ENCODE measurements at places on chromosomes 7 and 10.

- no peak overlapping the region for H3K4me3 ChIP-seq
- H3K27ac ChIP-seq = no peak overlapping the region
- no peaks in the 10 kb centered on the region for H3K27me3 ChIP-seq
- DNase-seq = no peak
- H3K4me1 ChIP-seq = no peaks in the 10 kb centered on the region
Observed at GRCh38 chr7:83021032-83021431, 141.7 kb downstream of the PCLO start.

- no peaks in the 10 kb centered on the region for H3K27me3 ChIP-seq
- DNase-seq = peak; percentile 27
Observed at GRCh38 chr7:83934118-83934734, 260.4 kb downstream of the SEMA3A start.

DNA sequence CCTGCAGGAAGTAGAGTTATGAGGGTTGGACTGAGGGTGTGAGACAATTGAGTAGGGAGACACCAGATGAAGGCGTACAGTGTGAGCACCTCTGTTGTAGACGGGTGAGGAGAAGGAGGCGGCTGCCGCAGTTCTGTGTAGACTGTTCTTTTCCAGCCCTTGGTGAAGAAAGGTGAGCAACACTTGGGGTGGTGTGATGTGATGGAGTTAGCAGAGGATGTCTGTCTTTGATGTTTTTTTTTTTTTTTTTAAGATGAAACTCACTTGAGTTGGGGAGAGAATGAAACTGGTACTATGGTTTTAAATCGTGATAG lies 42.8 kb upstream of the RNF216 start:
- H3K27ac ChIP-seq = no peak overlapping the region
- H3K4me1 ChIP-seq = peaks cover 5% of the 10 kb centered on the region
- DNase-seq = no peak
- H3K36me3 ChIP-seq = no peaks in the 10 kb centered on the region

DNA sequence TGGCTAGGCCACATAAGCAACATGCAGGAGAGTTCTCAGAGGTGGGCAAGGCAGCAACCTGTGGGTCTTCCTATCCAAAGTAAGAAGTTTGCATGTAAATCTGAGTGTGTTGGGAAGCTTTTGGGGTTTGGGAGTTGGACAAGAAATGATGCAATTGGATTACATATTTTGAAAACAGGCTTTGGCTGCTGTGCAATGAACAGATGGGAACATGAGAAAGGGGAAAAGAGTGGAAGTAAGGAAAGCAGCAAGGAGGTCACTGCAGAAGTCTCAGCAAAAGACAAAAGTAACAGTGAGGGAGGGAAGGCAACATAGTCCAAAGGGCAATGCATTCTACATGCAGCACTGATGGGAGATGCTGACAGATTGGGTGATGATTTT lies 61.1 kb upstream of the C10orf90 start:
- no peak overlapping the region for H3K27ac ChIP-seq
- H3K36me3 ChIP-seq = no peaks in the 10 kb centered on the region
- DNase-seq = no peak
- peaks cover 14% of the 10 kb centered on the region for H3K4me1 ChIP-seq
- H3K4me3 ChIP-seq = no peak overlapping the region

DNA sequence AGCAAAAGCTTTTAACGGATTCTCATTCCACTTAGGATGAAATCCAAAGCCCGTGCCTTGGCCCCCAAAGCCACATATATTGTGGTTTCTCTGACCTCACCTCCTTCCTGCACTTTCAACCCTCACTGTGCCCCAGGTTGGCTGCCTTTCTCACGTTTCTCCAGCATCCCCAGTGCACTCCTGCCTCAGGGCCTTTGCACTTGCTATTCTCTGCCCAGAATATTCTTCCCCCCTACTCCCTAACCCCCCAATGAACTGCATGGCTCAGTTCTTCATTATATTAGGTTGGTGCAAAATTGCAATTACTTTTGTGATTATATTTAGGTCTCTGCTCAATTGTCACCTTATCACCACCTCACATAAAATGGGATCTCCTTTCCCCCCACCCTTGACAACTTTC lies 34.2 kb downstream of the MYOF start:
- H3K27ac ChIP-seq = no peak overlapping the region
- H3K4me1 ChIP-seq = peaks cover 8% of the 10 kb centered on the region
- H3K4me3 ChIP-seq = no peak overlapping the region
- no peak for DNase-seq

DNA sequence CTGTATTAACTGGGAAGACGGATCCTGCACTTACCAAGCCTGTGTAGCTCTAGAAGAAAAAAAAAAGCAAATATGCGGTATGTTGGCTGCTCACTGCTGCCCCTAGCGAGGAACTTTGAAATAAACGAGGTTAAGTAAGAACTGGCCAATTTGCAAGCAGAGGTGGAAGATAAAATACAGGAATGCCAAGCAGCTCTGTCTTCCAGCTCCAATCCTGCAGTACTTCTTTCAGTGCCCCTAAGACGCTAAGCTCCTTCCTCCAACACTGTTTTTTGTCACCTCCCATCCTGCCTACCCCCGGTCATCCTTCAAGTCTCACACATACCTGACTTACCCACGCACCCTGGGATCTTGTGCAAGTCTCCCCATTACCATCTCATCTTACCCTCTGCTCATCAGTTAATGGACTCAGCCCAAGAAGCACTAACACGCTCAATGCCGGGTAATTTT lies 809 bp downstream of the C10orf143 start:
- peak; percentile 88 for DNase-seq
- H3K27me3 ChIP-seq = no peaks in the 10 kb centered on the region
- H3K36me3 ChIP-seq = no peaks in the 10 kb centered on the region
- H3K4me3 ChIP-seq = peak overlapping the region; percentile 98
- H3K4me1 ChIP-seq = peaks cover 18% of the 10 kb centered on the region
- peak overlapping the region; percentile 88 for H3K27ac ChIP-seq

- no peak overlapping the region for H3K4me3 ChIP-seq
- peaks cover 60% of the 10 kb centered on the region for H3K4me1 ChIP-seq
- 0 out of 2 replicates have a peak overlapping the region, but pooled peaks have one; percentile 12 for H3K27ac ChIP-seq
- no peaks in the 10 kb centered on the region for H3K27me3 ChIP-seq
- H3K36me3 ChIP-seq = no peaks in the 10 kb centered on the region
Observed at GRCh38 chr7:148397551-148397950, 193.0 kb upstream of the C7orf33 start.

- no peaks in the 10 kb centered on the region for H3K36me3 ChIP-seq
- peak; percentile 43 for DNase-seq
- no peaks in the 10 kb centered on the region for H3K4me1 ChIP-seq
- H3K4me3 ChIP-seq = no peak overlapping the region
- H3K27me3 ChIP-seq = no peaks in the 10 kb centered on the region
Observed at GRCh38 chr10:68212721-68213352, 19.1 kb downstream of the ATOH7 start.

GRCh38 chr7:111107579-111107978 lies 16.7 kb downstream of the LRRN3 start:
- no peaks in the 10 kb centered on the region for H3K36me3 ChIP-seq
- peaks cover 26% of the 10 kb centered on the region for H3K4me1 ChIP-seq
- H3K4me3 ChIP-seq = no peak overlapping the region

DNA sequence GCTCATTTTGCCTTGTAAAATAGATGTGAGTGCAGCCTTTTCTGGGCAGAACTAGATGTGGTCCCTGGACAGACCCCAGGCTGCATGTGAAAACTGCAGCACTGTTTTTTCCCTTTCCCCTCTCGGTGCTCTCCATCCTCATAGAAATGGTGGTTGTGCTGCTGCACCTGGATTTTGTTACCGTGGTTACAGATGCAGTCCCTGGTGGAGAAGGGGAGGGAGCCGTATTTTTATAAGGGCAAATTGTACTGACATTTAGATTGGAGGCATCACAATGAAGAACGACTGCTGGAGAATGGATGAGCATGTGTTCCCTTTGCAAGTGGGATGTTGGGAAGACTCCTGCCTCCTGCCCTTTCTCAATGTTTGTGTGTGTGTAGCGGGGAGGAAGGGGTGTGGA lies 469.9 kb downstream of the CCSER2 start:
- H3K4me3 ChIP-seq = no peak overlapping the region
- no peaks in the 10 kb centered on the region for H3K36me3 ChIP-seq
- no peak overlapping the region for H3K27ac ChIP-seq
- DNase-seq = no peak
- no peaks in the 10 kb centered on the region for H3K4me1 ChIP-seq

DNA sequence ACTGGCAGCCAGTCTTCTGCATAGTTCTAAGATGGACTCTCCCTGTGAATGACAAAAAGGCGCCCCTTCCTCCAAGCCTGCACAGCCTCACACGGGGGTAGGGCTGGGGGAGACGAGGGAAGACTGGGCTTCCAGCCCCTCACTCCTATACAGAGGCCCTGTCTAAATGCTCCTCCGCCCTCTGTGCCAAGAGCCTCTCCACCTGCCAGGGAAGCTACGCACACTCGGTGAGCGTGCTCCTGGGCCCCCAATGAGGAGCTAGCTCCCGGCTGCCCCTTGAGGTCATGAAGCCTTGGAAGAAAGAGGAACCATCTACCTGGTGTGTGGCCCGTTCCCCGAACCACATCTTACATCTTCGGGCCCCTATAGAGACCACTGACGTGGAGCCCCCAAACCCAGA lies 54.8 kb downstream of the CRTAC1 start:
- H3K4me1 ChIP-seq = peaks cover 16% of the 10 kb centered on the region
- H3K27ac ChIP-seq = no peak overlapping the region
- no peaks in the 10 kb centered on the region for H3K36me3 ChIP-seq
- H3K4me3 ChIP-seq = peak overlapping the region; percentile 76

- no peak overlapping the region for H3K4me3 ChIP-seq
- no peak overlapping the region for H3K27ac ChIP-seq
- H3K36me3 ChIP-seq = no peaks in the 10 kb centered on the region
- H3K4me1 ChIP-seq = no peaks in the 10 kb centered on the region
- no peak for DNase-seq
Observed at GRCh38 chr10:93954299-93954698, 39.4 kb upstream of the PLCE1 start.

DNA sequence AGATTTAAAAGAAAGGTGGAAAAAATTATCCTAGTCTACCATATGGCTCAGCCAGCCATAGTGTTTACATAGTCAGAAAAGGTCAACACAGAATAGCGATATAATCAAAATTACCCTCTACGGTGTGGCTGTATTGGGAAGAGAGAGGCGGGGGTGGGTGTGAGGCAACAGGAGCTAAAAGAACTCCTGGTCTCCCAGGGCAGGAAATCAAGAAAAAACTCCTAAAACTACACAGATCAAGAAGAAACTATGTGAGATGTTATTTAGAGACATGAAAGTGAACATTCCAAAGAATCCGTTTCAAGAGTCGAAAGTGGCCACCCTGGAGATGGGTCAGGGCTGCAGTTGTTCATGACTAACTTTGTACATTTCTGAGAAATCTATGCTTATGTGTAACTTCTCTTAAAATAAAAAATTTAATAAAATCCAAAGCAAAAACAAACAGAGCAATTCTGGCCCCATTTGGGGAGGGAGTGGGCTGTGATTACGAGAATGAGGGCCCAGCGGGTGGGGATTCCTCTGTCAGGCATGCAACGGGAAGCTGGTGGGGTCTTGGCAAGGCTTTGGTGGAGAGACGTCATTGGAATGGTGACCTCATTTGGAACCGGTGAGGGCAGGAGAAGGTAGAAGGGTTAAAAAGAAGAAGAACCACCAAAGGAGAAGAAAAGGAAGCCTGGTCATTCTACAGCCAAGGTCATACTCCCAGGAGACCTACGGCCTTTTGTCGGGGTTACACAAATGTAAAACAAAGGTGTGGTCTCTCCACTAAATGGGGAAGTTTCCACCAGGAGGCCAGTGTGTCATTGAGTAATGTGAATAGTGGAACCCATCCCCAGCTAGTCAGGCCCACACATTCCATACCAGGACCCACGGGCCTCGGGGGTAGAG lies 71.2 kb upstream of the DUSP5 start:
- H3K27ac ChIP-seq = no peak overlapping the region
- DNase-seq = no peak
- no peak overlapping the region for H3K4me3 ChIP-seq
- H3K4me1 ChIP-seq = peaks cover 12% of the 10 kb centered on the region

GRCh38 chr7:121620206-121620605 lies 224.1 kb upstream of the FAM3C start:
- no peak overlapping the region for H3K4me3 ChIP-seq
- H3K27me3 ChIP-seq = no peaks in the 10 kb centered on the region
- DNase-seq = no peak
- H3K36me3 ChIP-seq = no peaks in the 10 kb centered on the region
- no peak overlapping the region for H3K27ac ChIP-seq

- DNase-seq = no peak
- no peaks in the 10 kb centered on the region for H3K27me3 ChIP-seq
- no peak overlapping the region for H3K27ac ChIP-seq
- no peaks in the 10 kb centered on the region for H3K36me3 ChIP-seq
Observed at GRCh38 chr7:1868516-1869165, 198.6 kb downstream of the ELFN1 start.

GRCh38 chr10:33706746-33707145 lies 372.3 kb upstream of the NRP1 start:
- H3K36me3 ChIP-seq = no peaks in the 10 kb centered on the region
- H3K4me1 ChIP-seq = peaks cover 10% of the 10 kb centered on the region
- H3K4me3 ChIP-seq = no peak overlapping the region

GRCh38 chr7:72493850-72494661 lies 81.9 kb upstream of the CALN1 start:
- no peaks in the 10 kb centered on the region for H3K4me1 ChIP-seq
- H3K27ac ChIP-seq = no peak overlapping the region
- H3K36me3 ChIP-seq = no peaks in the 10 kb centered on the region
- DNase-seq = peak; percentile 87
- H3K4me3 ChIP-seq = no peak overlapping the region

GRCh38 chr7:26278770-26279169 lies 12.9 kb upstream of the SNX10 start:
- H3K36me3 ChIP-seq = no peaks in the 10 kb centered on the region
- H3K27ac ChIP-seq = no peak overlapping the region
- H3K4me3 ChIP-seq = no peak overlapping the region
- DNase-seq = no peak

- H3K4me1 ChIP-seq = no peaks in the 10 kb centered on the region
- peak; percentile 41 for DNase-seq
- H3K27ac ChIP-seq = no peak overlapping the region
- no peaks in the 10 kb centered on the region for H3K27me3 ChIP-seq
- no peak overlapping the region for H3K4me3 ChIP-seq
Observed at GRCh38 chr7:96648784-96649183, 60.9 kb downstream of the SEM1 start.

GRCh38 chr7:39265641-39266591 lies 288.2 kb downstream of the POU6F2 start:
- H3K27ac ChIP-seq = peak overlapping the region; percentile 18
- H3K36me3 ChIP-seq = no peaks in the 10 kb centered on the region
- no peaks in the 10 kb centered on the region for H3K27me3 ChIP-seq
- DNase-seq = peak; percentile 32

GRCh38 chr7:35982600-35982999 lies 170.5 kb upstream of the EEPD1 start:
- DNase-seq = no peak
- H3K27ac ChIP-seq = no peak overlapping the region
- H3K4me3 ChIP-seq = no peak overlapping the region
- H3K36me3 ChIP-seq = no peaks in the 10 kb centered on the region
- peaks cover 13% of the 10 kb centered on the region for H3K4me1 ChIP-seq
- H3K27me3 ChIP-seq = no peaks in the 10 kb centered on the region

- no peaks in the 10 kb centered on the region for H3K36me3 ChIP-seq
- no peaks in the 10 kb centered on the region for H3K4me1 ChIP-seq
- H3K27ac ChIP-seq = no peak overlapping the region
- H3K4me3 ChIP-seq = no peak overlapping the region
- DNase-seq = no peak
- no peaks in the 10 kb centered on the region for H3K27me3 ChIP-seq
Observed at GRCh38 chr10:12843296-12843945, 158.1 kb downstream of the CCDC3 start.

GRCh38 chr10:48484911-48485310 lies 120.0 kb downstream of the ARHGAP22 start:
- no peak overlapping the region for H3K4me3 ChIP-seq
- no peak overlapping the region for H3K27ac ChIP-seq
- no peaks in the 10 kb centered on the region for H3K36me3 ChIP-seq
- DNase-seq = no peak
- H3K4me1 ChIP-seq = peaks cover 25% of the 10 kb centered on the region

All from GM23338 (cell line).